Anterior cingulate cortex (tissue), 58 donors: ENCODE measurements at places on chromosomes 13 and 19.

DNA sequence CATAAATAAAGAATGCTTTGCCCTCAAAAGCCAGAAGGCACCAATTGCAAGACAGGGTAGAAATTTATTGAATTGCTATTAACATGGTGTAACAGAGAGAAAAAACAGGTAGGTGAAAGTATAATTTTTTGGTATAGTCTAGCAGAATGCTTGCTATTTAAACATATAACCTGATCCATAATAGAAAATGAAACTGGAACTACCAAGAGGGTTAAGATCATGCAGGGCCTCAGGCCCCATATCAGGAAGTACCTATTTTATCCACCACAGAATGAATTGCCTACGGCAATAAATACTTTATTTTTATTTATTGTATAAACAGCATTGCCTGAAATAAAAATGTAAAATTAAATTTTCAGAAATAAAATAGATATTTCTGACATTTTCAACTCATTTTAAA is 159.5 kb downstream of the PRR20E start:
- DNase-seq, result no peak

DNA sequence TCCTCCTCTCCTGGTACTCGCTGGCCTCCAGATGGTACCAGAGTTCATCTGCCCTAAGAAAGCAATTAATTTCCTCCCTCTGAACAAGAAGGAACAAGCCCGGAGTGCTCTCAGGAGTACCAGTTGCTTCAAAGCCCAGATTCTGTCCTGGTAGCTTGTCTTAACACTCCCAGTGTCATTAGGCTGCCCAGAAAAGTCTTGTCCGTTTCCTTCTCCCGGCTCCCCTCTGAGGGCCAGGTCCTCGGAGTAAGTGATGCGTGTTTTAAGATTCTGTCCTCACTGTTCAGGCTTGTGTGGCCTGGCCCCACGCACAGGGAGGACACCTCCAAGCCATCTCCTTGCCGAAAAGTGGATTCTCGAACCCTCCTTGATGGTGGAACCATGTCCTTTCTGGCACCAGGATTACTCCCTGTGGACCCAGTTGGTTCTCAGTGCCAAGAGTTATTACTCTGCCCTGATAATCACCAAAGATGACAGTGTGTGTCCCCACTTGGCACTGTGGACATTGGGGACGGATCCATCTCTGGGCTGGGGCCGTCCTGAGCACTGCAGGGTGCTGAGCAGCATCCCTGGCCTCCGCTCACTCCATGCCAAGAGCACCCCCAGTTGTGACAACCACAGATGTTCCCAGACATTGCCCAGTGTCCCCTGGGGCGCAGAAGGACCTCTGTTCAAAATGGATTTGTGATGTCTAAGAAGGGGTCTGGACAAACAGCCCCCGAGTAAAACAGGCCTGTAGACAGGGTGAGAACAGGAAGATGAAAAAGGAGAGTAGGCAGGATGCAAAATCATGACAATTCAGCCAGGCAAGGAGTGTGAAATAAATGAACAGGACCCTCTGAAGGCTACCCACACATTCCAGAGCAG is 52.4 kb downstream of the RFX2 start:
- DNase-seq, result no peak

- no peak for DNase-seq
Observed at GRCh38 chr19:4376028-4376670, 24.2 kb downstream of the SH3GL1 start.

DNA sequence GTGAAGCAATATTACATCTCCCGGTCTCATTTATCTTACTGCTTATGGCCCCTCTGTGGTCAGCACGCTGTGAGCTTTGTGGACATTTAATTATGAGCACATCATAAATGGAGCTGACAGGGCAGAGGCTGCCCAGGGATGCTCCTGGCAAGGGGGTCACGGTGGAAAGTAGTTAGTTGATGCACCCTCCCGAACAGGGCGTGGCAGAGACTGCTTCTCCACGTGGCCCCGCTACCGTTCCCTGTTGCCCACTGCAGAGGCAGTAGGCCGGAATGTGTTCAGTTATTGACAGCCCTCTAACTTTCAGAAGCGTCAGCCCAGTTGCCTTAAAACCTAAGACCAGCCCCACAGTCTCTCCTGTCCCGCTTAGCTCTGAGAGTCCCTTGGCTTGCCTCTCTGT is 180.3 kb upstream of the ZNF507 start:
- DNase-seq, result no peak

- DNase-seq, result no peak
Observed at GRCh38 chr13:50241479-50241878, 226.2 kb downstream of the KCNRG start.

- no peak for DNase-seq
Observed at GRCh38 chr19:51632126-51632525, 1.9 kb upstream of the SIGLEC5 start.

- no peak for DNase-seq
Observed at GRCh38 chr19:46599716-46600373, 1.3 kb upstream of the CALM3 start.

DNA sequence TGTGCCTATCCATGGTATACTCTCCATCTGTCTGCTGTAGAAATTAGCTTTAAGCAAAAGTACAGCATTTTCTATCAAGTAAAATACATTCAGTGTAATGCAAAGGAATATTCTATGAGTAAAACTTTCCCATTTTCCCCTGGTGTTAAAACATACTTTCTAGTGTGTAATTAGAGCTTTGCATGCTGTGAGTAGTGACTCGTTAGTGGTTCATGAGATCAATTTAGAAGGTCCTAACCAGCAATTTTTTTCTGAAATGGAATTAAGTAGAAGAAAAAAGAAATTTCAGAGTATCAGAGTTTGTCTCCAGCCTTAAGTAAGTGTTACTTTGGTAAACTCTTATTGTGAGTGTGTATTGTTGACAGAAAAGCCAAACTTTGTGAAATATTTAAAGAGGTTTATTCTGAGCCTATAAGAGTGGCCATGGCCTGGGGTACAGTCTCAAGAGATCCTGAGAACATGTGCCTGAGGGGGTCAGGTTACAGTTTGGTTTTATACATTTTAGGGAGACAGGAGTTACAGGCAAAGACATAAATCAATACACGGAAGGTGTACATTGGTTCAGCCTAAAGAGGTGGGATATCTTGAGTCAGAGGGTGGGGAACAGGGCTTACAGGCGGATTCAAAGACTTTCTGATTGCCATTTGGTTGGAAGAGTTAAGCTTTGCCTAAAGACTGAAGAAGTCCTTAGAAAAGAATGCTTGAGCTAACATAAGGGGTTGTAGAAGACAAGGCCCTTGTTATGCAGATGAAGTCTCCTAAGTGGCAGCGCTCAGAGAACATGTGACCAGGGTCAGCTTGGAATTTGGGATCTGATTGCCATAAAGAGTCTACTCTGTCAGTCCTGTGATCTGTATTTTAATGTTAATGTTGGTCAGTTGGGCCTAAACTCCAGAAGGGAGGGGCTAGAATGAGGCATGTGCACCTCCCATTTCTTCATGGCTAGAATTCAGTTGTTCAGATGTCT is 25.5 kb downstream of the FAM187B start:
- DNase-seq, result no peak

- DNase-seq, result no peak
Observed at GRCh38 chr13:99932912-99933311, 38.7 kb downstream of the ZIC5 start.

DNA sequence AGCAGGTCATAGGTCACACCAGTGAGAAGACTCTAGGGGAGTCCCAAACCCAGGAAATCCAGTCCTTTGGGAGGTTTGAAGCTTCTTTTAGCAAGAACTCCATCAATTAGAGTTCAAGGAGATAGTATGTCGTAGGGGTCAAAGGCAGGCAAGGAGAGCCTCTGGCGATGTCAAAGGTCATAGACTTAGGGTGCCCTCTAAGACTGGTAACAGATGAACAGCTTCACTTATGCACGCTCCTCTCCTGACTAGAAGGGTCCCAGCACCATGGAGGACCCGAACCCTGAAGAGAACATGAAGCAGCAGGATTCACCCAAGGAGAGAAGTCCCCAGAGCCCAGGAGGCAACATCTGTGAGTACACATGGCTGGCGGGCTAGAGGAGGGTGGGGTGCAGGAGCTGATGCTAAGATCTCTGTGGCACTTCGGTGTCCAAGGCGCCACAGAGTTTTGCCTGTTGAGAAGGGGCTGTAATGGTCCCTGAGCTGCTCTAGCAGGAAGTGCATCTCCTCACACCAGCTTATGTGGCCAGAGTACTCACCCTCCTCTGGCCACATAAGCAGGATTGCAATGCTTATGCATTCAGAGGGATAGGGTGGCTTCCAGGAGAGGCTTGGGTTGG is 557 bp downstream of the ZNF576 start:
- no peak for DNase-seq

GRCh38 chr13:50634339-50634738 is 209.2 kb downstream of the DLEU7 start:
- no peak for DNase-seq
